ENCODE measurements at places on chromosomes 12 and 14.

DNA sequence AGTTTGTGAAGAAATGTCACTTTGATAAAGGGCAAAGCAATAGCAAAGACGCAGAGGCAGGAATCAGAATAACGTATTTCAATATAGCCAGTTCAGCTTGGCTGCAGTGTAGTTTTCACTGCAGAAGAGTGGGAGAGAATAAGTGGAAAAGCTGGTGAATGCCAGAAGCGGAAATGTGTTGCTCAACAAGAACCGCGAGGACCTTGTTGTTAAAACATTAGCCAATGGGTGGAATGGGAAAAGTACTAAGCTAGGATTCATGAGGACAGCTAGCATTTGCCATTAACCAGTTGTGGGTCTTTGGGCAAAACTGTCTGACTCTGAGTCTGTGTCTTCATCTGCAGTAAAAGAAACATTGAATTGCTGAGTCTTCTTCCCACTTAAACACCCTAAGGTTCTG, 292.9 kb upstream of the GRIP1 start:
- ATAC-seq: no peak

DNA sequence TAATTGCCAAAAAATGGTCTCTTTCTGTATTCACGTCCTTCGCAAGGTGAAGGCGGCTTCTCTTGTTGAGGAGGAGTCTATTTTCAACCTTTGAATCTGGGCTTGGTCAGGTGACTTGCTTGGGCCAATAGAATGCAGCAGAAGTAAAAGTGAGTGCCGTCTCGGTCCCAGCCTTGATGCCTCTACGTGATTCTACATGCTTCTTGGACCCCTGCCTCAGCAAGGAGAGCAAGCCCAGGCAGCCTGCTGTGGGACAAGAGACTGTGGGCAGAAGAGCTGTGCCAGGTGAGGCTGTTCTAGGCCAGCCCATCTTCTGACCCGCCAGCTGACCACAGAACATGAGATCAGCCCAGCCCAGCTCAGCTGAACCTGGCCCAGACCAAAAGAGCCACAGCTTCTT, 39.1 kb upstream of the CCDC63 start:
- no peak for ATAC-seq

GRCh38 chr12:93683410-93683809, 6.2 kb downstream of the CRADD start:
- no peak for ATAC-seq

DNA sequence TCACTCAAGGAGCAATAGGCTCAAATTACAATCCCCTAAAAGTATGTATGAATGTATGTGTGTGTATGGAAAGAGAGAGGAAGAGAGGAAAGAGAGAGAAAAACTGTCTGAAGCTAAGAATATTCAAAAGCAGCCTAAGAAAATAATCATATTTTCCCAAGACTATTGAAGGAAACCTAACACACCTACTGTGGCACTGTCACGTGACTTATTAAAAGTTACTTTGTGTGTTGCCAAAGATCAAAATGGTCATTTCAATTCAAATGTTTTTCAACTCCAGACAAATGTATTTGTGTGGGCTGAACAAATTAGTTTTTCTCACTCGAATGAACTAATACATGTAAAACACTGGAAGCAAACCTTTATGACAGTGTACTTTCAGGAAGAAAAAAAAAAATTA, 368.9 kb upstream of the RPL10L start:
- no peak for ATAC-seq

DNA sequence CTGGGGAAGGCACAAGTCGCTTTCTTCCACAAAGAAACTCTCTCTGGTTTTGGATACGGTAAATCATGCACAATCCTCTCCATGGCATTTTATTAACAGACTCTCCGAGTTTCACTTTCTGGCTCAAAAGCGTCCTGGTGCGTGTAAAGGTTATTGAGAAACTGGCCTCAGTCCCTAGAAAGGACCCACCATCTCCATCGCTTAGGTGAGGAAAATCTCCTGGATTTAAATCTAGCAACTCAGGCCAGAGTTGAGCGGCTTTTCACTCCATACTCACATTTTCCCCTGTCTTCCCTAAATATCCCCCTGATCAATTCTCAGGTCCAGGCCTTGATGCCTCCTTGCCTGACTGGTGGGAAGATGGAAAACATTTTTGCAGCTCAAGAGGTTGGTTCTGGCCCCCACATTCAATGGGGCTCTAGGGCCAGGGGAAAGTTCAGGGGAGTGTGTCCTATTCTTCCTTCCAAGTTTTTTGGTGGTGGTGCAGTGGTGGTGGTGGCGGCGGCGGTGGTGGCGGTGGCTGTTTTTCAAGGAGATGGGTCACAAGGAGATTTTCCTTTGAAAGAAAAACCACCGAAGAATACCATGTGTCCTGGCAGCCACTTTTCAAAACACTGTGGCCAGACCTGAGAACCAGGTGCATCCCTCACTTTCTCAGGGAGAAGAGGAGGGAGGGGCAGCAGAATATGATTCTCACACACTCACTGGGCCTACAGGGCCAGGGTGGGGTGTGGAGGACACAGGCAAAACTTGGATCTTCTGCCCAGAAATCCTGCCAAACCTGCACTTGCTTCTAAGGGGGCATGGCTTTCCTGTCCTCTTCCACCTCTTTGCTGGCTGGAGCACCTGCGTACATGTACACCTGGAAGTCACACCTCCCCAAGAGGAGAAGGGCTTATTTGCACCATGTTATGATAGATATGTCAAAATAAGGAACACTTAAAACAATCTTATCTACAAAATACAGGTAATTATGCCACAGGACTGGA, 46.7 kb upstream of the PNMA1 start:
- ATAC-seq: peak; percentile 2

GRCh38 chr14:79369359-79370332, 841.7 kb downstream of the DIO2 start:
- no peak for ATAC-seq

- no peak for ATAC-seq
Measured at GRCh38 chr12:52182898-52183543, 8.8 kb downstream of the KRT80 start.

DNA sequence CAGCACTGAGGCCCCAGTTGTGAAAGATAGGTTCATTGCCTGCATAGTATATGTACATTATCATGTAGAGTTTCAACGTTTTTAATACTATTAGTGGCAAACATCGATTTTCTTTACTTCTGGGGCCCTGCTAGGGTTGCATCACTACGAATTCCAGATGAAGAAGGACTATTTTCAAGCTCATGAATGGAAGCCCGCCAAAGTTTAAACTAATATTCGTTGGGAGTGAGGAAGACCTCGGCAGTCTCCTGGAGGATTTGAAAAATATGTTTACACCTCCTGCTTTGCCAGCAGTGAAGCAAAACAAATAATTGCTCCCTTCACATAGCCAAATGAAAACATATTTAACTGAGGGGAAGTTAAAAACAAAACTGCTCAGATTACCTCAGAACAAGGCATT, 672.9 kb upstream of the NOVA1 start:
- ATAC-seq: no peak

Measured in activated CD4-positive, CD25-positive, alpha-beta regulatory T cell treated with anti-CD3 and anti-CD28 coated beads, Interleukin-2, amount 50 U/mL, for 24 hours (primary cell).